ENCODE measurements at places on chromosomes 3 and 15.

GRCh38 chr3:120198305-120198878 lies 86.6 kb downstream of the GPR156 start:
- no peak for DNase-seq

- DNase-seq, result no peak
Observed at GRCh38 chr15:32799936-32800535, 82.2 kb downstream of the GREM1 start.

GRCh38 chr3:153038779-153039178 lies 123.2 kb upstream of the RAP2B start:
- no peak for DNase-seq

DNA sequence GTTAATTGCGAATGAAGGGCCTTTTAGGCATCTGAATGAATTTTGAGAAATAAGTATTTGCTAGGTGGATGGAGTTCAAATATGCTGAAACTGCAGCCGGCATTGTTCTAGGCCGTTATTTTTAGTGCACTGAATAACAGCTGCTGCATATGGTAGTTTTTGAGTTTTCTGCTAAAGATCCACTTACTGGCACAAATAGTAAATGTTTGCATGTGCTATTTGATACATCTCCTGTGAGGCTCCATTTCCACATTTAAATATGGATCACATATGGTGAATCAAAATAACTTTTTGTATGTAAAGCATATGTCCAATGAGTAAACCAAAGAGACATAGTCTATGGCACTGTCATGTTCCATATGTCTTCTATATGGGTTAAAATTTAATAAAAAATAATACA lies 56.7 kb upstream of the CNTN4 start:
- no peak for DNase-seq

DNA sequence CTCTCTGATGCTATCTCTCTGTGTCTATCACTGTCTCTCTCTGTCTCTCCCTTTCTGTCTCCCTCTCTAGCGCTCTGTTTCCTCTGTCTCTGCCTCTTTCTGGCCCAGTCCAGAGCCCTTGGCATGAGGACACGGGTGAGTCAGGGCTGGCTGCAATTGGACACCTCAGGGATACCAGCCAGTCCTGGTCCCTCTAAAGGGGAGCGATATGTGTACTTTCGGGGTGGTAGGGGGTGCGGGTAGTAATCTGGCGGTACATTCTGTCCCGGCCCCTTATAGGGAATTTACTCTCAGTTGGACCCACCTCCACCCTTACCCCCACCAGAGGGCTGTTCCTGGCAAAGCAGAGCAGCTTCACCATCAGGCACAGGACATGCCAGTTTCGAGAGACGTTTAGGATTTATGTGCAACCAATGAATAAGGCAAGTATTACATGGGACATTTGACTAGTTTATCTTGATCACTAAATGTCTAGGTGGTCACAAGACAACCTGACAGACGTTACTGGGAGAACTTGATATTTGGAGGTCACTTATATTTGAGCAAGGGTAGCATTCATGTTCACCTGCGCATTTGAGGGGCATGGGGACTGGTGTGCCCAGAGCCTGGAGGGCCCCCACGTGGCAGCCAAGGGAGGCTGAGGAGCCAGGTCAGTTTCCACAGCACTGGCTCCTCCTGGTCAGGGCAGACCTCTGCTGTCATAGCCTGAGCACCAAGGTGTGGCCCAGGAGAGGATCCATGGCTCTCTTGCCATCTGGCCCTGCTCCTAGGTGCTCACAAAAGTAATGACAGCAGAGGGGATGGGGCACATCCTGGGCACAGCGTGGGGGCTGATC lies 256.1 kb downstream of the PLCL2 start:
- DNase-seq, result no peak

DNA sequence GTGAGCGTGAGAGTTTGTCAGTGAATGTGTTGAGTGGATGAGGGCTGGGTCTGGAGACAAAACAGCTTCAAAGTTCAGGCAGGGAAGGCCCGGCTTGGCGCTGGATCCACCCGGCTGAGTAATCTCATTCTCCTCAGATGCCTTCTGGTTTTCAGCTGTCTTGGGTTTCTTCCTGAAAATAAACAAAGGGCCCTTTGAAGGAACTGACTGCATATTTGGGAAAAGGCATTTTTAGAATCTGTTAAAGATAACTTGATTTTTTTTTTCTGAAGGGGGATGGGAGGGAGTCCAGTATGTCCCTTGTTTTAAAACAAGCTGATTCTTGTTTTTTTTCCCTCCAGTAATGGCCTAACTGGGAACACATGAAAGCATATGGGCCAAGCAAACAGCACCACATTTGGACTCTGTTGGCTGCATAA lies 86.4 kb downstream of the TIGIT start:
- no peak for DNase-seq

- no peak for DNase-seq
Observed at GRCh38 chr15:90886291-90886614, 1.9 kb downstream of the FES start.

DNA sequence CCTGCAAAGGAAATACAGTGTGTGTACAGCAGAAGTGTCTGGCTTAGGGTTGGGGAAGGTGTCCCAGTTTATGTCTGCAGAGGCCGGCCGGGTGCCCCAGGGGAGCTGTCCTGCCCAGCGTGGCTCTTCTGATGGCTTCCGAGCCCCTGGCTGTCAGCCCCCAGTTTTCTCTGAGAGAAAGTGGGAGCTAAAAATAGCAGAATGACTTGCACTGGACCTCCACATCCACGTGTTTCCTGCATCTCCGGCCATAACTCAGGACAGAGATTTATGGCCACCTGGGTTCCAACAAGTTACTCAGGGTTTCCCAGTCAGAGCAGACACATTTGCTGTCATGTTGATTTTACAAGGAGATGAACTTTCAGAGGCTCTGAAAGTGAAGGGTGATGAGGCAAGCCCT lies 192.0 kb downstream of the ATP10A start:
- DNase-seq, result no peak

- no peak for DNase-seq
Observed at GRCh38 chr3:79097964-79098660, 669.7 kb downstream of the ROBO1 start.

DNA sequence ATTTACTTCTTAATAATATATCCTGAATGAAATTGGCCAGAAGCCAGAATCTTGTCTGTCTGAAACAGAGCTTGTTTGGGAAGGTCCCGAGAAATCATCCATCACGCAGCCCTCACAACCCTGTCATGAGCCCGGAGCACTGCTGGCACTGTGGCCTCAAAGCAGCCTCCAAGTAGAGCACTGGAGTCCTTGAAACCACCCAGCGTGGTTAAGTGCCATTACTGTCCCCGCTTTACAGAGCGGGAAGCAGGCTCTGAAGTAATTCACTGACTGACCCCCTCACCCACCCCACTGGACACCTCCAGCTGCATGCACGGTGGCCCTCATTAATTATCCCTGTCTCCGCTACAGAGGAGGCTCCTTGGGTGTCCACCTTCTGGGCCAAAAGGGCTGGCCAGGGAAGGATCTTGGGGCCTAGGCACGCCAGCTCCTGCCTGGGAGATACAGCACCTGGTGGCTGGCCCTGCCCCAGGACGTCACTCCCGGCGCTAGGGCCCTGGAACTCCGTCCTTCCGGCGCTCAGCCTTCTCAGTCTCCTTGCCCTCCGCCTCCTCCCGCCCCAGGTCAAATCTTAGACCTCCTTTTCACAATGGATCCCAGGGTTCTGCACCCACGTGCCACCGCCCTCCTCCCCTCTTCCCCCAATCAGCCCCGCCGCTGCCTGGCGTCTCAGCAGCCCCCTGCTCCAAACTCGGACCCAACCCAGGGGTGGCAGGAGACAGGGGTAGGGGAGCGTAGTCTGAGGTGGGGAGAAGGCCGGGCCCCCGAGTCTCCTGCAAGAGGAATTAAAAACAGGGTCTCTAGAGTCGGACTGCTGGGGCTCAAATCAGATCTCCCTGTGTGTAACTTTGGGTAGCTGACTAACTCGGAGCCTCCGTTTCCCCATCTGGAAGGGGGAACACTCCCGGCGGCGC lies 1.1 kb downstream of the TKT start:
- no peak for DNase-seq
